ENCODE measurements at places on chromosomes 1 and 21.
A peak's percentile ranks its signal among the peaks of the same experiment; 100 is the strongest.

DNA sequence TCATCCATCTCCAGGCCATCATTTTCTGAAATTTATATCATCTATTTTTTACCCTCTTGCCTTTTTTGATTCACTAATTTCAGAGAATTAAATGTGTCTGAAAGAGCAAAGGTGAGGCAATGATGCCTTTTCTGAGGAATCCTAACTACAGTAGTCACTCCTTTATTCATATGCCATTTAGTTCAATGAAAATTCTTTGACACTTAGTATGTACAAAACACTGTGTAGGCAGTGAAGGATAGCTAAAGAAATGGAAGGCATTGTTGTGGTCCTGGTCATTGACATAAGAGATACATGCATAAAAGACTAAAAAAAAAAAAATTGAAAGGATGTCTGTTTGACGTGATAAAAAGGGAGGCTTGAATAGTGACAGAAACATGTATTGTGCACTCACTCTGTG lies 171.9 kb upstream of the BEND5 start:
- no peak for DNase-seq

- DNase-seq = peak; percentile 88
Observed at GRCh38 chr21:15065392-15066122, 757 bp upstream of the NRIP1 start.

DNA sequence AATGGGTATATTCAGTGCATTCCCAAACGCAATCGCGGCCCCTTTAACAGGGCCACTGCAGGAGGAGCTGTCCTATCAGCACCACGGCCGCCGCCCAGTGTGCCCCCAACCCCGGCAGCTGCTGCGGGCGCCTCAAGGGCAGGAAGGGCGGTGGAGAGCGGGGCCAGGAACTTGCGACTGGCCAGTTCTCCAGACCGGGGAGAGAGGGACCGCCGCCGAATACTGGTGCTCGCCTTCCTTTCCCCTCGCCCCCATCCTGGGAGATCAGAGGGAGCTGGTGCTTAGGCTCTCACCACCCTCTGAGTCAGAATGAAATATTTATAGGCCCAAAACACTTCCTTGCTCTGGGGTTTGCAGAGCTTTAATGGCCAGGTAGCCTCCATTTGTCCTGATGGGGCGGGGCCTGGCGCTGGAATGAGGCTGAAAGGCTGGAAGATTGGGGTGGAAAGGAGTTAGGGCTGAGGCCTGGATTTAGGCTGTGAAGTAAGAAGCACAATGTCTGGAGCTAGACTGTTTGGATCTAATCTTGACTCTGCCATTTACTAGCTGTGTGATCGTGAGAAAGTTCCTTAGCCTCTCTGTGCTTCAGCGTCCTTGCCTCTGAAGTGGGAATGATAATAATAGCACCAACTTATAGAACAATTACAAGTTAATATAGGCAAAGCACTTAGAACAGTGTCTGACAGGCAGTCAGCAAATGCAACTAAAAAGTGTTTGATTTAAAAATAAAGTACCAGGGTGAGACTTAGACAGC lies 75.5 kb downstream of the NAV1 start:
- peak; percentile 91 for DNase-seq

GRCh38 chr1:24048205-24048869 lies 63.6 kb downstream of the MYOM3 start:
- no peak for DNase-seq

DNA sequence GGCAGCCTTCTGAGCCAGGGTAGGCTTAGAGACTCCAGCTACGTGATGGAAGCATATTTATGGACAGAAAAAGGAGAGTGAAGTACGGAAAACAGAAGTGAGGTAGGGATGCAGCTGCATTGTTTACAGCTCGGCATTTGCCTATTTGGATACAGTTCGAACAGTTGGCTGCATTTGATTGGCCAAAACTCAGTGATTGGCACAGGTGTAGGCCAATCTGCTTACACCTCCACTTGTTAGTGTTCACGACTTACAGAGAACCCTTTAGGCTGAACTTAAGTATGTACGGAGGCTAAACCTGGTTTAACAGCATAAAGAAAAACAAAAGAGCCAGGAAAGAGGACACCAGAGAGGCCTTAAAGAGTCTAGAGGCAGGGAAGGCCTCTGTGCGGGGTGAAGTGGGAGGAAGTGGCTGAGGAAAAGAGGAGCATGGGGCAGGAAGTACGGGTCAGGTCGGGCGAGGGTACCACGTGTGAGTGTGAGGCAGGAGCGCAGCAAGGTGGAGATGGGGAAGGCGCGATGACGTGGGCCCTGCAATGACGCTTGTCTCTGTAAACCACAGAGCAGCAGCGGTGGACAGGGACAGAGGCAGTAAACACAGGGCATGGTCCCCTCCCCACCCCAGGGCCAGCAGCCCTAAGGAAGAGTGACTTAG lies 32.0 kb downstream of the RSPH1 start:
- DNase-seq = no peak
